H1 (cell line): ENCODE measurements at places on chromosomes 7 and 10. TPM values are rescaled to one million over a fixed set of nuclear protein-coding genes. Genes with fewer than 3 reads are reported as not detected.

Gene TYW1B
- 11.5 and 12.6 TPM in 2 replicates for total RNA-seq

Gene COL1A2
- total RNA-seq: 85.4 and 87.2 TPM in 2 replicates

Gene PDE6C
- not detected in 2 replicates for total RNA-seq

DNA sequence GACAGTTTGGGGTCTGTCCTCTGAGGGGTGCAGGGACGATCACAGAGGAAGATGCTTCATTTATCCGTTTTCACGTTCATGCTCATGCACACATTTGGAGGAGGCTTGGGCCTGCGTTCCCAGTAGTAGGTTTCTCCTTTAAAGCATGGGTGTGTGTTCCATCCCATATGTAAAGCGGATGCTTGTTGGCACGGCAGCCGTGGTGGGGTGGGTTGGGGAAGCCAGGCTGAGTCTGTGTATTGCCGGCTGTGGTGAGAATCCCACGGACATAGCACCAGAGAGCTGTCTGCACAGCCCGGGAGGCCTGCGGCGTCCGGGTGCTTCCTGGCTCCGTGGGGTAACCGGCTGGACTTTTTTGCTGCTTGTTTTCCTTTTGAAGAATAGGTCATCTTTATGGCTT is 440 bp downstream of the JAKMIP3 start:
- no peaks in the 10 kb centered on the region for H3K27me3 ChIP-seq
- H3K4me3 ChIP-seq: no peak overlapping the region
- H3K36me3 ChIP-seq: no peaks in the 10 kb centered on the region
- H3K27ac ChIP-seq: no peak overlapping the region

GRCh38 chr7:16347827-16348192 is 73.5 kb downstream of the CRPPA start:
- no peak overlapping the region for H3K4me3 ChIP-seq
- no peaks in the 10 kb centered on the region for H3K27me3 ChIP-seq
- H3K36me3 ChIP-seq: no peaks in the 10 kb centered on the region
- no peak for DNase-seq
- H3K4me1 ChIP-seq: no peaks in the 10 kb centered on the region
- H3K27ac ChIP-seq: no peak overlapping the region

DNA sequence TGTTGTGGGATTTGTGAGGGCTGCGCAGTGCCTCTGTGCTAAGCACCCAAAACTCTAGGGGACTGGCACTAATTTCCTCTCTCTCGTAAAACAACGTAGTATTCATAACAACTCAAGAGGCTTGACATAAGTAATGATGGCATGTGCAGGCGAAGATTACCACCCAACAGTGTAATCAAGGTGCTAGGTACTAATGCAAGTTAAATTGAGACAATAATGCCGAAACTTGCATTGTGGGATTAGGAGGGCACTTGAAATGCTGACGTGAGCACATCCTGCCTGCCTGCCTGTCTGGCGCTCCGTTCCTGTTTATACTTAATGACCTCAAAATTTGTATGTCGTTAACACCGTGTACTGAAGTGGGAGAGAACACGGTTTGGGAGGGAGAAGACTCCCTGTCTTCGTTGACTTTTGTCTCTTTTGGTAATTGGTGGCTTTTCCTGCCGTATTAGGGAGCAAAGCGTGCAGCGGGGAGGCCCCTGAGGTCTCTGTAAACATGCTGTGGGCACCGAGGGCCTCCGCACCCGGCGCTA is 139.0 kb downstream of the MGMT start:
- no peaks in the 10 kb centered on the region for H3K36me3 ChIP-seq
- no peak overlapping the region for H3K27ac ChIP-seq
- no peaks in the 10 kb centered on the region for H3K27me3 ChIP-seq

- no peaks in the 10 kb centered on the region for H3K36me3 ChIP-seq
- DNase-seq: no peak
- no peaks in the 10 kb centered on the region for H3K4me1 ChIP-seq
- H3K27me3 ChIP-seq: no peaks in the 10 kb centered on the region
Observed at GRCh38 chr7:131294553-131294952, 33.1 kb upstream of the MKLN1 start.

Gene FAM25C
- total RNA-seq: not detected in 2 replicates

DNA sequence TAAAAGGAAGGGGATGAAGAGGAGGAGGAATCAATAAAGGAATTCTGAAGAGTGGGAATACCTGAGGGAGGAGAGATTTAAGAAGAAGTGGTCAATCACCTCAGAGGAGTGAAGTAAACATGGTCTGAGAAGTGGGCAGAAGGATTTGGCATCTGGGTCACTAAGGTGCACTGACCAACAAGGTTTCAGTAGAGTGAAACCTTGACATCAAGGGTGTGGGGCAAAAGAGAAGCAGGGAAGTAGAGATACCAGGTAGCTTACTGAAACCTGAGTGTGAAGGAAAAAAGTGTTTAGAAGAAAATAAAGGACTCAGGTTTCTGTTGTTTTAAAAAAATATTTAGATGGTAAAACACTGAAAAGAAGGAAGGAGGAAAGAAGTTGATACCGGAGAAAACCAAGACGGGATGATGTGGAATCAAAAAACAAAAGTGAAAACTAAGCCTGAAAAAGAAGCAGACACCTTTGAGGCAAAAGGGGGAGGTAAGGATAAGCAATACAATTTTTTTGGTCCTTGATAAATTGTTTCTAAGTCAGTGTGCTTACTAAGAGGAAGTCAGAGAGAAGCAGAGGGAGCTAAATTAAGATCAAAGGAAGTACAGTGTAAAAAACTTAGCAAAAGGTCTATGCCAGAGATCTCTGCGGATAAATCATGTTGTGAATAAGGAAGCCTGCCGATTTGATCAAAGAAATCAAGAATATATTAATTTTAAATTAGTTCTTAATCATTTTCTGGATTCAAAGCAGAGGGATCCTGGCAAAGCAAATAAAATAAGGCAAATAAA is 137.2 kb upstream of the GPR22 start:
- no peak for DNase-seq
- no peak overlapping the region for H3K4me3 ChIP-seq
- H3K27me3 ChIP-seq: no peaks in the 10 kb centered on the region
- no peak overlapping the region for H3K27ac ChIP-seq

DNA sequence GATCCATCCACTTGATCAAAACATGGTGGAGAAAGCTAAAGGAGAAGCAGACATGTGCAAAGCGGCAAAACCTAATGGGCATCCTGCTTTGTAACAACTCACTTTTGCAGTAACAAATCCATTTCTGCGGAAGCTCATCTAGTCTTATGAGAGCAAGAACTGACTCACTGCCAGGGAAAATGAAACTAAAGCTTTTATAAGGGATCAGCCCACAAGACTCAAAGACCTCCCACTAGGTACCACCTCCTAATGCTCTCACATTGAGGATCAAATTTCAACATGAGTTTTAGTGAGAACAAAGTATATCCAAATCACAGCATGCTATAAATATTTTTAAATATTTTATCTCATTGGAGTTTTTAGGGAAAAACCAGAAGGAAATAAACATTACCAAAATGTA is 120.1 kb upstream of the GNAI1 start:
- no peaks in the 10 kb centered on the region for H3K27me3 ChIP-seq
- H3K4me3 ChIP-seq: peak overlapping the region; percentile 23; the same call in 1 of the 2 replicates
- H3K27ac ChIP-seq: no peak overlapping the region
- no peak for DNase-seq
- peaks cover 3% of the 10 kb centered on the region for H3K4me1 ChIP-seq
- no peaks in the 10 kb centered on the region for H3K36me3 ChIP-seq

Gene VPS41
- total RNA-seq: 51.4 and 63.3 TPM in 2 replicates

- H3K4me3 ChIP-seq: no peak overlapping the region
- no peak for DNase-seq
- no peak overlapping the region; the same call in 1 of the 2 replicates for H3K27ac ChIP-seq
- H3K4me1 ChIP-seq: peaks cover 2% of the 10 kb centered on the region; the same call in 1 of the 2 replicates
Observed at GRCh38 chr10:112738606-112739591, 211.1 kb upstream of the TCF7L2 start.

- no peaks in the 10 kb centered on the region; the same call in 1 of the 2 replicates for H3K4me1 ChIP-seq
- H3K4me3 ChIP-seq: no peak overlapping the region
- no peaks in the 10 kb centered on the region for H3K36me3 ChIP-seq
- H3K27me3 ChIP-seq: no peaks in the 10 kb centered on the region
- DNase-seq: no peak
Observed at GRCh38 chr10:30827531-30828120, 198.1 kb upstream of the LYZL2 start.

- H3K4me1 ChIP-seq: peaks cover 7% of the 10 kb centered on the region; the same call in 1 of the 2 replicates
- H3K27me3 ChIP-seq: no peaks in the 10 kb centered on the region
- H3K27ac ChIP-seq: no peak overlapping the region
- DNase-seq: peak; percentile 45
Observed at GRCh38 chr7:144384555-144385245, 18.8 kb downstream of the NOBOX start.

GRCh38 chr10:126977216-126977615 is 72.0 kb downstream of the DOCK1 start:
- no peak for DNase-seq
- no peaks in the 10 kb centered on the region; the same call in 1 of the 2 replicates for H3K36me3 ChIP-seq
- 0 out of 2 replicates have a peak, but pooled peaks cover 2% of the 10 kb centered on the region for H3K4me1 ChIP-seq

GRCh38 chr7:137482466-137482865 is 138.9 kb upstream of the PTN start:
- no peaks in the 10 kb centered on the region for H3K36me3 ChIP-seq
- H3K27me3 ChIP-seq: no peaks in the 10 kb centered on the region
- no peak overlapping the region for H3K4me3 ChIP-seq
- H3K4me1 ChIP-seq: no peaks in the 10 kb centered on the region; the same call in 1 of the 2 replicates
- DNase-seq: no peak
- H3K27ac ChIP-seq: no peak overlapping the region

DNA sequence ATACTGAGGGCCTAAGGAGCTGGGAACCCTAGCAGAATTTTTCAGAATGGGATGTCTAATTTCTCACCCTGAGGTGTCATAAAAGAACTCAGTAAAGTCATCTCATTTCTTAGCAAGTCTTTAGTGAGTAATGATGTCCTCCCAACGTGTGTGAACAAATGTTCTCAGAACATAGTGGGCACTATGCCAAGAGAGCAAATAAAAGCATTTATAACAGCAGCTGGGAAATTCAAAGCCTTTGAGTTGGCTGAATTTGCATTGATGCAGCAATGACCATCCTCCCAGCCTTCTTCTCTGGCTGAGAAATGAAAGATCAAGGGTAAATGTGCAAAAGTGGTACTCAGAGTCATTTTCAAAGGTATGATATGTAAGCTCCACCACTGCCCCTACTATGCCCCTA is 109.4 kb downstream of the FAM107B start:
- no peaks in the 10 kb centered on the region for H3K27me3 ChIP-seq
- H3K4me1 ChIP-seq: no peaks in the 10 kb centered on the region
- no peak overlapping the region for H3K27ac ChIP-seq
- no peaks in the 10 kb centered on the region for H3K36me3 ChIP-seq
- DNase-seq: no peak

DNA sequence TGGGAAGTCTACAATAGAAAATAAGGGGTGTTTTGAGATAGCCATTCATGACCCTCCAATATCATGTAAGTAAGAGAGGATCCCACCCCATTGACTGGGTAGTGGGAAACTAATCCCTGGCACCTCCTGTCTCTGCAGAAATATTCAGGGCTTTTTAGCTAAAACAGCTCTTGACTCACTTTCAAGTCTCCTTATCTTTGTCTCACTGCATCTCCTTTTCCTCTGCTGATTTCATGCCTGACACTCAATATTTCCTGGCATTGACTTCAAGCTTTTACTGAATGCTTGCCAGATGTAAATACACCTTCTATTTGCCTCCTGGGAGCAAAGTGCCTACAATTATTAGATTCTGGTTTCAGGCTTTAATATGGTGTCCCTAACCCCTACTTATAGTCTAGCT is 57.1 kb downstream of the CHRM2 start:
- no peak overlapping the region for H3K4me3 ChIP-seq
- no peak overlapping the region for H3K27ac ChIP-seq
- no peaks in the 10 kb centered on the region for H3K36me3 ChIP-seq

Gene NPFFR1
- 0.06 TPM in 1 of 2 replicates, not detected in the other for total RNA-seq

GRCh38 chr10:93600446-93601145 is 439 bp downstream of the RBP4 start:
- H3K27me3 ChIP-seq: peaks cover 33% of the 10 kb centered on the region
- peaks cover 6% of the 10 kb centered on the region for H3K4me1 ChIP-seq
- H3K36me3 ChIP-seq: no peaks in the 10 kb centered on the region
- H3K4me3 ChIP-seq: peak overlapping the region; percentile 26

Gene ZDHHC4
- 50.2 and 50.8 TPM in 2 replicates for total RNA-seq

DNA sequence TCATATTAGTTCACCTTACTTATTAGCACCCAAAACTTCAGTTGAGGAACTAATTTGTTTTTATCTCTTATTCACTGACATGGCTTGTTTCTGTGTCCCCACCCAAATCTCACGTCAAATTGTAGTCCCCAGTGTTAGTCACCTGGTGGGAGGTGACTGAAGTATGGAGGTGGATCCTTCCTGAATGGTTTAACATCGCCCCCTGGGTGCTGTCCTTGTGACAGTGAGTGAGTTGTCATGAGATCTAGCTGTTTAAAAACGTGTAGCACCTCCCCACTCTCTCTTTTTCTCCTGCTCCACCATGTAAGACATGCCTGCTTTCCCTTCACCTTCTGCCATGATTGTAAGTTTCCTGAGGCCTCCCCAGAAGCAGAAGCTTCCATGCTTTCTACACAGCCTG is 75.0 kb upstream of the HECTD2 start:
- no peaks in the 10 kb centered on the region for H3K36me3 ChIP-seq
- no peaks in the 10 kb centered on the region for H3K27me3 ChIP-seq
- no peak overlapping the region for H3K4me3 ChIP-seq
- H3K4me1 ChIP-seq: no peaks in the 10 kb centered on the region
- no peak overlapping the region for H3K27ac ChIP-seq

Gene CALHM3
- 0.17 TPM in 1 of 2 replicates, not detected in the other for total RNA-seq
